ENCODE measurements at places on chromosomes 5 and 9.

- DNase-seq: no peak
Observed at GRCh38 chr9:93580654-93581380, 4.4 kb downstream of the PHF2 start.

DNA sequence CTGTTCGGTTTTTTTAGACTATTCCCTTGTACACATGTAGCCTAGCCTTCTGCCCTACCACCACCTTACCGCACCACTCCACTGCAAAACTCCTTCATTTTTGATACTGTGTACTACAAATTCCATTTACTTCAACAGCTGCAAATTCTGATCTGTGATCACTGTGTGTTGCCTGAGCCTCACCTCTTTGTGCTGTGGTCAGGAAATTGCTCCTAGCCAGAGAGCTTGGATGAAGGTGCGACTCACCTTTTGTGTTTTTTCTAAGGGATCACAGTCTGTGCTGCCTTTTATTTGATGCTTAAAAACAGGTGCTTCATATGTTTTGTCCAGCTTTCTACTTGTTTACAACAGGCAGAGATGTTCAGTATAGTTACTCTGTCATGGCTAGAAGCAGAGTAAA, 31.5 kb downstream of the CSNK1G3 start:
- DNase-seq: no peak

- DNase-seq: no peak
Observed at GRCh38 chr9:20838218-20838617, 154.2 kb downstream of the FOCAD start.

GRCh38 chr5:32123058-32123805, 50.9 kb downstream of the GOLPH3 start:
- no peak for DNase-seq

DNA sequence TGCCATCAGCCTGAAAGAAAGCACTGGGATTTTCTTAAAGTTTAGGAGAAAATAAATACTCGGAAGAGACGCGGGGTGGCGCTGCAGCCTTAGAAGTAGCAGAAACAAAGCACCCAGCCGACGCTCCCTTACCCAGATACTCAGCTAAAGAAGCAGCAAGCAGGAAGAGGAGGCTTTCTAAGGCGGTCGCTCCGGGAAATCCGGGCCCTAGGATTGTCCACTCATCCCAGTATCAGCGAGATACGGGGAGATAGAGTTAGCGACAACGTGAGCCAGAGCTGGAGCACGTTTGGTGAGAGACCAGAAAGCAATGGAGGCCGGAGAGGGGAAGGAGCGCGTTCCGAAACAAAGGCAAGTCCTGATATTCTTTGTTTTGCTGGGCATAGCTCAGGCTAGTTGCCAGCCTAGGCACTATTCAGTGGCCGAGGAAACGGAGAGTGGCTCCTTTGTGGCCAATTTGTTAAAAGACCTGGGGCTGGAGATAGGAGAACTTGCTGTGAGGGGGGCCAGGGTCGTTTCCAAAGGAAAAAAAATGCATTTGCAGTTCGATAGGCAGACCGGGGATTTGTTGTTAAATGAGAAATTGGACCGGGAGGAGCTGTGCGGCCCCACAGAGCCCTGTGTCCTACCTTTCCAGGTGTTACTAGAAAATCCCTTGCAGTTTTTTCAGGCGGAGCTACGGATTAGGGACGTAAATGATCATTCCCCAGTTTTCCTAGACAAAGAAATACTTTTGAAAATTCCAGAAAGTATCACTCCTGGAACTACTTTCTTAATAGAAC, at the start of gene PCDHB2:
Gene PCDHB2 (plus strand): TSS at position 135 of the 782 bp plus-strand sequence. CDS start 176 bp downstream, at position 311.
- DNase-seq: no peak

- DNase-seq: no peak
Observed at GRCh38 chr5:108749128-108749861, 1.6 kb downstream of the FER start.

- DNase-seq: no peak
Observed at GRCh38 chr5:158545949-158546530, 553.7 kb downstream of the EBF1 start.

GRCh38 chr5:51278539-51278938, 104.7 kb upstream of the ISL1 start:
- no peak for DNase-seq

GRCh38 chr9:121369595-121370265, at the start of gene STOM:
Gene STOM, minus strand, starts transcription at chr9:121370250. Its CDS starts 63 bp downstream, at chr9:121370187.
- DNase-seq: peak; percentile 69

DNA sequence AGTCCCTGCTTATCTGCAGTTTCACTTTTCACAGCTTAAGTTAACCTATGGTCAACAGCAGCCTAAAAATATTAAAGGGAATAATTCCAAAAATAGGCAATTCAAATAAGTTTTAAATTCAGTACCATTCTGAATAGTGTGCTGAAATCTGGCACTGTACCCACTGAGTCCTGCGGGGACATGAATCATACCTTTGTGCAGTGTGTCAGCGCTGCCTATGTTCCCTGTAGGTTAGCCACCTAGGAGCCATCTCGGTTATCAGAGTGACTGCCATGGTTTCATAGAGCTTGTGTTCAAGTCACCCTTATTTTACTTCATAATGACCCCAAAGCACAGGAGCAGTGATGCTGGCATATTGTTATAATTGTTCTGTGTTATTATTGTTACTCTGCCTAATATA, 139.9 kb downstream of the GPBP1 start:
- no peak for DNase-seq

GRCh38 chr5:155746367-155747038, 580.5 kb upstream of the SGCD start:
- no peak for DNase-seq

DNA sequence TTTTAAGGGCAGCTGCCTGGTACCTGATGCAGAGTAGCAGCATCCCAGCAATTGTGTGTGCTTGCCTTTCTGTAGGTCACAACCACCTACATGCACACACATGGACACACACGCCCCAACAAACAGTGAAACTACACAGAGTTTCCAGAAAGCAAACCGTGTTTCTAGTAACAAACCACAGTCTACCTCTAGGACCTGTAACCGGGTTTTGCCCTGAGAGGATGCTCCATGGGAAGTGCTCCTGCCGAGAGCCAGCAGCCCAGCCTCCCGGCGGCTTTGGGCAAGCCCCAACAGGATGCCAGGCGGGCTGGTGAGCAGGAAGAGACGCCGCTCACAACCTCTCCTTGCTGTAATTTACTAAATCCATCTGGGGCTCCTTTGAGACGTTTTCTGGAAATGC, 4.1 kb upstream of the TCF7 start:
- no peak for DNase-seq

DNA sequence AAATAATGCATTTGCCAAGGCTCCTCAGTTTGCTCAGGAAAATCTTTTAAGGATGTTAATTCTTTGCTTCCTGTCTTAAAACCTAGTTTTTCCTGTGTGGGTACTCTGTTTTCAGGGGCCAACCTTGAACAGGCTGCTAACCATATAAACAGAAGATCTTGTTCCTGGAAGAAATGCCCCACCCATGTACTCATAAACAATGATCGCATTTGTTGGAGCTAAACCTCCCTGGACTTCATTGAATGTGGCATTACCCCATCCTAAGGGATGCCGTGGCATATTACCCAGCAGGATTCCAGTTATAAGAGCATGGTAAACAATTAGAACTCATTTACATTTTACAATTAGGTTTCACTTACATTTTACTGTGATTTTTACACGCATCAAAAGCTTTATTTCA, 436.0 kb downstream of the ZNF608 start:
- no peak for DNase-seq

Measured in suppressor macrophage (primary cell).